Stimulated activated CD4-positive, alpha-beta T cell treated with anti-CD3 and anti-CD28 coated beads, Interleukin-4, amount 100 ng/mL, for 1 hour (primary cell): ENCODE measurements at places on chromosomes 13 and 19.

DNA sequence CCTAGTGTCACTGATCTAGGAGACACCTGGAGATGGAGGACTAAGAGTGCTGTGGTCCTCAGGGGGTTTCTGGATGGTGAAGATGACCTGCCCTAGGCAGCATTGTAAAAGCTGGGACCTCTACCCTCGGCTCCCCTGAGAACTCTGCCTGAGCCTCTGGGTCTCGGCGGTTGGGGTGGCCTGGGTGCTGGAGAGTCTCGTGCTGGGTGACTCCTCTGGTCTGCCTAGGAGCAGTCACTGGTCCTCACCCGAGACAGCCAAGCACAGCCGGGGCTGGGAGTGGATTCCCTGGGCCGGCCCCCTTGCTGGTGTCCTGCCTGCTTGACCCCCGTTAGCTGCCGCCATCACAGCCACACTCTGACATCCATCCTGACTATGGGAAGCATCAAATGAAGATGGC lies 6.7 kb downstream of the KCTD15 start:
- DNase-seq = no peak

DNA sequence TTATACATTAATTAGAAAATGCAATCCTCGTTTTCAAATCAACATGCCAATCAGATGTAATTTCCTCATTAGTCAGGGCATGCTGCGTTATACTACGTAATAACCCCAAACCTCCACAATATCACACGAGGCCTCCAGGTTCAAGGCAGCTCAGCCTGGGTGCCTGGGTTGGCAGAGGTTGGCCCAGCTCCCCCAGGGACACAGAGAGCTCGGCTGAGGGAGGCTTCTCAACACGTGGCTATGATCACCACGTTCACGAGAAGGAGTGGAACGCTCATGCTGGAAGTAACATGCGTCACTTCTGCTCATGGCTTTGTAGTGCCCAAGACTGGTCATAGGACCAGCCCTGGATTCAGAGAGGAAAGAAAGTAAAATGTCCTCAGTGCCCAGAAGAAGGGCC lies 144.9 kb upstream of the SOX1 start:
- DNase-seq = no peak

DNA sequence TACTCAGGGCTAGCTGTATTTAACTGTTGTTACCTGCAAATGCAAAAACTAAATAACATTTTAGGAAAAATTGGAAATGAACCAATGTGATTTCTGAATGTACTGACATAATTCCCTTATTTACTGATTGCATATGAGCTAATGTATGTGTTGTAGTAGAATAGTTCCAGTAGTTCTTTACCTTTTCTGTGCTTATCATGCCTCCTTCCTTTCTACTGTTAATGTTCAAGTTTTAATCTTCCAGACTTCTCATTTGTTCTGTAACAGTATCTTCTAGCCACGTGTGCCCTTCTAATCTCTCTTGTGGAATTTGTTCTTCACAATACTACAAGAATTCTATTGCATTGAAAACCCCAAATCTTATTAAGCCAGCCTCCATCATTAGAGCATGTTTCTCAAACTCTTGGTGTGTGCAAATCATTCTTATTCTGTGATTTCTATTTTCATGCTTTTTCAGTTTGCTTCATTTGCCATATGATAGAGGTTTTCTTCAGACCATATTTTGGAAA lies 17.7 kb downstream of the LSM14A start:
- no peak for DNase-seq

- DNase-seq = no peak
Observed at GRCh38 chr13:48429886-48430285, 17.0 kb upstream of the LPAR6 start.

GRCh38 chr19:11921852-11922495 lies 2.9 kb upstream of the ZNF700 start:
- no peak for DNase-seq

DNA sequence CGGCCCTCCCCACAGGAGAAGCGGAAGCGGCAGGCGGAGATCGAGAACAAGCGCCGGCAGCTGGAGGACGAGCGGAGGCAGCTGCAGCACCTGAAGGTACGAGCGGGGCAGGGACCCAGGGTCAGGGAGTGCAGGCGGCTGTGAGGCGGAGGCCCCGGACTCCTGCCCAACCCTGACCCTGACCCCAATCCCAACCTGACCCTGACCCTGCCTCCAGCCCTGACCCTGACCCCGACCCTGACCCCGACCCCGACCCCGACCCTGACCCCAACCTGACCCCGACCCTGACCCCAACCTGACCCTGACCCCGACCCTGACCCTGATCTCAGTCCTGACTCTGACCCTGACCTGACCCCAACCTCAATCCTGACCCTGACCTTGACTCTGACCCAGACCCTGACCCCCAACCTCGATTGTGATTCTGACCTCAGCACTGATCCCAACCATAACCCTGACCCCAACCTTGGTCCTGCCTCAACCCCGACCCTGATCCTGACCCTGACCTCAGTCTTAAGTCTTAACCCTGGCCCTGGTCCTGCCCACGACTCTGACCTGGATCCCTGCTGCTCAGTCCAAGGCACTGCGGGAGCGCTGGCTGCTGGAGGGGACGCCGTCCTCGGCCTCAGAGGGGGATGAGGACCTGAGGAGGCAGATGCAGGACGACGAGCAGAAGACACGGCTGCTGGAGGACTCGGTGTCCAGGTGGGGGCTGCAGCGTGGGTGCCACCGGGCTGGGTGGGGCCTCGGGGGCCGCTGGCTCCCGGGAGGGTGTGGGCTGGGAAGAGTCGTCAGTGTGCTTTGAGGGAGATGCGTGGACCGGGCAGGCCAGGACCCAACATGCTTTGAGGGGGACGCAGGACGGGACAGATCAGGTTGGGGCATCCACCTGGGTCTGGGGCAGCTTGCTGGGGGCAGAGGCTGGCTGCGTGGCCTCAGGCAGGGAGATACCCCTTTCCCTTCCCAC lies 18.5 kb downstream of the PALM start:
- no peak for DNase-seq

DNA sequence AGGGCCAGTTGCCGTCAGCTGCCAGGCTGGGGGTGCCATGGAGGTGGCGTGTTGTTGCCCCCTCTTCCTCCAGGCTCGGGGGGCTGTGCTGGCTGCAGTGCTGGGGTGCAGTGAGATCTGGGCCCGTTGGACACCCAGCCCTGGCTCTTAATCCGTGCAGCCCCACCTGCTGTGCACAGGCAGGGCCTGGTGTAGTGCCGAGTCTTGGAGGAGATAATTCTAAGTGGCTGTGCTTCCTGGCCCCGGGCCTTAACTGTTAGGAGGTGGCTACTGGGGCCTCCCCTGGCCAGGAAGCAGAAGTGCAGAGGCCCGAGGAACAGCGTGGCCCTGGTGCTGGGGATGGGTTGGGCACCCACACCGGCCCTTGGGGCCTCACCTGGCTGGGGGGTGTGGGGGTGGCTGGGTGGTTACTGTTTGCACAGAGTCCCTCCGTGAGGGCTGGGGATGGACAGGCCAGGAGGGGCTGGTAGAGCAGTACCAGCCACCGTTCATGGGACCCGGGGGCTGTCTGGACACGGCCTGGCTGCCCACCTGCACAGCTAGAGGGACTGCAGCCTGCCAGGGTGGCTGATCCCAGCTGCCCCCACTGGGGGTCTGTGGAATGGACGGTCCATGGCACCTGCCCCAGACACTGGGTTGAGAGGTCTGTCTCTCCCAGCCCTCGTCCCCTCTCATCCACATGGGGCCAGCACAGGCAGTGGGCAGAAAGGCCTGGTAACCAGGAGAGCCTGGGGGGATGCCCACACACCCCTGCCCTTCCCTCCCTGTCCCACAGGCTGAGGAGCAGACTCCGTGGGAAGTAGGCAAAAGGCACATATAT lies 3.3 kb downstream of the GPX4 start:
- no peak for DNase-seq

- DNase-seq = no peak
Observed at GRCh38 chr13:75299913-75300862, 181.8 kb downstream of the TBC1D4 start.

DNA sequence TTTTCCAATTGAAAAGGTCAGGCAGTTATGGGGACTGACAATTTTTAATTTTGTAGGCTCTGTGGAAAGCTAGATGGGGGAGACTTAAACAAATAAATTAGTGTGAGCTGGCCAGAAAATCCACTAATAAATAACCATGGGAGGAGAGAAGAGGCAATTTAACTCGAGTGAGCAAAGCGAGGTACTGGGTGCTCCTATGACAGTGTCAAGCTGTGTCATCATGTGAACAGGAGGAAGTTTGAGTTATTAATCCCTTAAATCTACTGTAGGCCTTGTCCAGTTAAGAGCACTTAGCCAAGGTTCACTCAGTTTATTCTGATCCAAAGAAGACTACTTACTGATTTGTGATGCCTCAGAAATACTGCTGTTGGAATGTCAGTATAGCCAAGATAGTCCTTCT lies 122.8 kb downstream of the OXGR1 start:
- DNase-seq = no peak

DNA sequence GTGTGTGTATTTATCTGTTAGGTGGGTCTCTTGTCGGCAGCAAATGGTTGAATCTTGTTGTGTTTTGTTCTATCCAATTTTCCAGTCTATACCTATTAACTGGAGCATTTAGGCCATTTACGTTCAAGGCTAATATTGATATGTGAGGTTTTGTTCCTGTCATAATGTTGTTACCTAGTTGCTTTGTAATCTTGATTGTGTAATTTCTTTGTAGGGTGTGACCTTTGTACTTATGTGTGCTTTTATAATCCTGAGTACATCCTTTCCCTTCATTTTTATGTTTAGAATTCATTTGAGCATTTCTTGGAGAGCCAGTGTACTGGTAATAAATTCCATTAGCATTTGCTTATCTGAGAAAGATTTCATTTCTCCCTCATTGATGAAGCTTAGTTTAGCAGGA lies 83.0 kb upstream of the MIR17HG start:
- DNase-seq = no peak

DNA sequence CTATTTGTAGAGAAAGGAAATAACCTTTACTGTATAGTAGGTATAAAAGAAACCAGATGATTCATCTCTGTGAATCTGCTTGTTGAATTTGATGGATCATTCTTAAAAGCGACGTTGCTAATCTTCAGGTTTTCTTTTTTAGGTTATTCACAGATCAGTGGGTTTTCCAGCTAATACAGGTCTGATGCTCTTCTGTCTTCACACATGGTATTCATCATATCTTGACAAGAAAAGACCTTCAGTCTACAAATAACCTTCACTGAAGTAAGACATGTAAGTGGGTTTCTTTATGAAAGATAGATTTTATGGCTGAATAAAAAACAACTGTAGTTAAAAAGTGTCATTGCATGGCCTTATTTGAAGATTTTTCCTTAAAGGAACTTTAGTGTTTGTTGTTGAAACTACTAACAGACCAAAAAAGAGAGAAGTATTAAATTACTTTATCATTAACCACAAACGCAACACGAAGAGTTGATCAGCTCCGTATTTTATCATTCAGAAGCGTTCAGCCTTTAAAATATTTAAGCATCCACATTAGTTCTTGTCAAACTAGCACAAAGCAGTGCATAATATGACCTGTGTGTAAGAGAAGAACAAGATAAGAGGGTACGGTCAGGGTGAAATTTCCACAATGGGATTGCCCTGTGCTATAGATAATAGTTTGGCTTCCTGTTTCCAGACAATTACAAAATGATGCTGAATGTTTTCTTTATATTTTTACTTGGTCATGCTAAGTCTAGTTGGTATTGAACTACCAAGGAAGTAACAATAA lies 299.5 kb downstream of the MZT1 start:
- no peak for DNase-seq

DNA sequence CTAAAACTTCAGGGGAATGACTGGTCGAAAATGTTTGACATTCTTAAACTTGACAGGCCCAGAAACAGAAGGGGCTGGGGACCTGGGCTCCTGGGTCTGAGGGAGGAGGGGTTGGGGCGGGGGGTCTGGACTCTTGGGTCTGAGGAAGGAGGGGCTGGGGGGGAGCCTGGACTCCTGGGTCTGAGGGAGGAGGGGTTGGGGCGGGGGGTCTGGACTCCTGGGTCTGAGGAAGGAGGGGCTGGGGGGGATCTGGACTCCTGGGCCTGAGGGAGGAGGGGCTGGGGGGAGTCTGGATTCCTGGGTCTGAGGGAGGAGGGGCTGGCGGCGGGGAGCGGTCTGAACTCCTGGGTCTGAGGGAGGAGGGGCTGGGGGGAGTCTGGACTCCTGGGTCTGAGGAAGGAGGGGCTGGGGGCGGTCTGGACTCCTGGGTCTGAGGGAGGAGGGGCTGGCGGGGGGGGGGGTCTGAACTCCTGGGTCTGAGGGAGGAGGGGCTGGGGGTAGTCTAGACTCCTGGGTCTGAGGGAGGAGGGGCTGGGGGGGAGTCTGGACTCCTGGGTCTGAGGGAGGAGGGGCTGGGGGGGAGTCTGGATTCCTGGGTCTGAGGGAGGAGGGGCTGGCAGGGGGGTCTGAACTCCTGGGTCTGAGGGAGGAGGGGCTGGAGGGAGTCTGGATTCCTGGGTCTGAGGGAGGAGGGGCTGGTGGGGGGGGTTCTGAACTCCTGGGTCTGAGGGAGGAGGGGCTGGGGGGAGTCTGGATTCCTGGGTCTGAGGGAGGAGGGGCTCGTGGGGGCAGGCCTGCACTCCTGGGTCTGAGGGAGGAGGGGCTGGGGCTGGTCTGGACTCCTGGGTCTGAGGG lies 5.5 kb upstream of the KLK6 start:
- DNase-seq = no peak

DNA sequence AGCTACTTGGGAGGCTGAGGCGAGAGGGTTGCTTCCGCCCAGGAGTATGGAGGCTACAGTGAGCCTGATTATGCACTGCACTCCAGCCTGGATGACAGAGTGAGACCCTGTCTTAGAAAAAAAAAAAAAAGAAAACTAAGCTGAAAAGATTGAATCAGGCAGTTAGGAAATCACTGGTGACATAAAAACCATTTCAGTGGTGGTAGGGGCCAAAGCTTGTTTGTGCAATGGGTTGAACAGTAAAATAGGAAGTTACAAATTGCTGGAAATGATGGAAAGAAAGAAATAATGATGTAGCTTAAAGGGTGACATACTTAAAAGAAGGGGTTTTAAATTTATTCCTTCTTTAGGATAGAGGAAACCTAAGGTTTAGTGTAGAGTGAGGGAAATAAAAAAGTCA lies 4.8 kb upstream of the OXGR1 start:
- no peak for DNase-seq

DNA sequence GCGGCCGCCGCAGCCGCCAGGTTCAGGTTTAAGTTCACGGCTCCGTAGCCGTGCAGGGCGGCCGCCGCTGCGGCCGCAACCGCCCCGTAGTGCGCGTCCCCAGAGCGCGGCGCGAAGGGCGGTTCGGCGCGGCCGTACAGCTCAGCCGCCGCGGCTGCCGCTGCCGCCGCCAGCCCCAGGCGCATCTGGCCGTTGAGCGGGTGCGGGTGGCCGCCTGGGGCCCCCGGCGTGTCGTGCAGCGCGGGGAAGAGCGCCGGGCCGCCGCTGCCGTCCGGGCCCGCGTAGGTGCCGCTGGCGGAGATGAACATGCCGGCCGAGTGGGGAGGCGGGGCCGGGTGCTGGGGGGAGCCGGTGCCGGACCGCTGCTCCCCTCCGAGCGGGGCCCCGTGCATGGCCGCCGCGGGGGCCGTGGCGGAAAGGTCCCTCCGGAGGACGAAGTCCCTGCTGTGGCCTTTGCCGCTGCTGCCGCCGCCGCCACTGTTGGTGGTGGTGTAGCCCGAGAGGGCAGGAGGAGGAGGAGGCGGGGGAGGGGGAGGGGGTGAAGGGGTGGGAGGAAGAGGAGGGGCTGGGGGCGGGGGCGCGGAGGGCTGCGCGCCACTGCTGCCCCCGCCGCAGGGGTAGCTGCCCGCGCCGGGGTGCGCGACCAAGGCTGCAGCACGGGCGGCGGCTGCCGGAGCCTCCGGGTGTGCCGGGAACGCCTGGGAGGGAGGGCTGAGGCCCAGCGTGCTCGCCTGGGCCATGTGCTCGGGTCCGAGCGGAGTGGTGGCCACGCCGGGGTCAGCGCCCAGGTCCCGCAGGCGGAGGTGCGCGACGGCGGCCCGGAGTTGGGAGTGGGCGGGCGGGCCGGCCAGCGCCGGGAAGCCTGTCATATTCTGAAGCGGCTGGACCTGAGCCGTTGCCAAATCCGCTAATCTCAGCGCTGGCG lies 654 bp downstream of the ZIC5 start:
- no peak for DNase-seq
